Tibial nerve (tissue), 4 donors: ENCODE measurements at places on chromosomes 13 and 19.

GRCh38 chr19:35430409-35431144 lies 17.5 kb upstream of the FFAR2 start:
- no peak for DNase-seq

- no peak for DNase-seq
Observed at GRCh38 chr13:43865892-43866291, 13.6 kb downstream of the CCDC122 start.

DNA sequence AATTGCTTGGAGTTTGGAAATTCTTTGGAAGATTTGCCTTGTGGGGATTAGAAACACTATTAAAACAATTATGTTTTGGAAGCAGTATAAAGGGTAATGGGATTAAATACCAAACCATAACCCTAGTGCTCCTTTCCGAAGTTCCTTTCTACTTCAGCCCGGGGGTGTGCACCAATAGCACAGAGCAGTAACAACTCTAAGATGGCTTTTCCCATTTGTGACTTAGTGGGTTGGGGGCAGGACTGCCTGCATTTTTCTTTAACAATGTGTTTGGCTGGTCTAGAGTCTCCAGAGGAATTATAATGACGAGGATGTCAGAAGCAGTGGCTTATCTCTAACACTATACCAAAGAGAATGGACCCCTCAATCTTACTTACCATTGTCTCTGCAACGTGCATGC lies 11.9 kb upstream of the IL17D start:
- no peak for DNase-seq

GRCh38 chr13:98559169-98559568 lies 17.7 kb downstream of the STK24 start:
- no peak for DNase-seq

- DNase-seq, result no peak
Observed at GRCh38 chr13:36975172-36975571, 24.0 kb downstream of the ALG5 start.

- DNase-seq, result no peak
Observed at GRCh38 chr19:58067240-58067912, 8.3 kb downstream of the ZNF135 start.

DNA sequence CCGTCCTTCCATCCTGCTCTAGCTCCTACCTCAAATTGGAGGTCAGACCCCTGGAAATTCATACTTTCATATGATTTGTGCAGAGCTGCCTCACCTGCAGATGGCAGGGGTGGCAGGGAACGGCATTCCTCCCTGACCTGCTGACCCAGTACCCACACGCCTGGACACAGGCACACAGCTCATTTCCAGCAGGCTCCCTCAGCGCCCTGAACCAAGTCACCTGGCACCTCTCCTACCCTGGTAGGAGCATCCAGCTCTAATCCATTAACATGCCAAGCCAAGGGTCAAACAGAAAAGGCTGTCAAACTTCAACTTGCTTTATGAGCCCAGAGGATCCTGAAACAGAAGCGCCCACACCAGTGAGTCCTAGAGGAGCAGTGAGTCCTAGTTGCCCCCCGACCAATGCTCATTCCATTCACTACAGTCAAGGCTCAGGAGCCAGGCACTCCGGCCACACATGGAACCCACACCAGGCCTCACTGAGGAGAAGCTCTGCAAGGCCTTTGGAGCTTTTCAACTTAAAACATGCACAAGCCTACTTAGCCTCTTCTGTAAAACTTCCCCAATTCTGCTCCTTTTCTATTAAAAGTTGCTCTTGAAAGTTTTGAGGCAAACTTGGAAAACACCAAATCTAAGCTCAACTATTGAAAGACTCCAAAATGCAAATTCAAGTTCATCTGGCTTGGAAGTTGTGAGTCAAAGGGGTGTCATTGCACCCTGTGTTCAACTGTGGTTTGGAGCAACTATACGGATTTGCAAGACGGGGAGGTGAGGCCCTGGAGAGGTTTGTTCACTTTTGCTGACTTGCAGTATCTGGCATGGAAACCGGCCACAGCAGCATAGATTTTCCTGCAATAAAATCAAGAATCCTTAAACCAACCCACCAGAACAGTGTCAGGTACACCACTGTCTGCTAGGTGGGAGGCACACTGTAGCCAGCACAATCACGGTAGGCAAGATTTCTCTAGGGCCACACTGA lies 96.7 kb downstream of the CRYL1 start:
- no peak for DNase-seq

GRCh38 chr13:113573065-113573464 lies 11.5 kb upstream of the TFDP1 start:
- no peak for DNase-seq

GRCh38 chr13:82565201-82565600 lies 1317.1 kb downstream of the SLITRK1 start:
- no peak for DNase-seq

DNA sequence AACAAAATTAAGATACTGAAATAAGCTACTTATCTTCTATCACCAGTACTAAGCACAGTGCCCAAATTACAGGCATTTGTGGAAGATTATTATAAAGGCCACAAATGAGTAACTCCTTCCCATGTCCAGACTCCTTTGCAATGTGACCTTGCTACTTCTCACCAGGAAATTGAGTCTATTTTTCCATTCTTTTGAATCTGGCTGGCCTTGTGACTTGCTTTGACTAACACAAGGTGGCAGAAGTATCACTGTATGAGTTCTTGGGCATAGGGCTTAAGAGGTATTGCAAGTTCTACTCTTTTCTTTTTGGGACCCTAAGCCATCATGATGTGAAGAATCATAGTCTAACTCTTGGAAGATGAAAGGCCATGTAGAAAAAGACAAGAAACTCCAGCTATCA lies 49.9 kb downstream of the UGGT2 start:
- DNase-seq, result no peak

DNA sequence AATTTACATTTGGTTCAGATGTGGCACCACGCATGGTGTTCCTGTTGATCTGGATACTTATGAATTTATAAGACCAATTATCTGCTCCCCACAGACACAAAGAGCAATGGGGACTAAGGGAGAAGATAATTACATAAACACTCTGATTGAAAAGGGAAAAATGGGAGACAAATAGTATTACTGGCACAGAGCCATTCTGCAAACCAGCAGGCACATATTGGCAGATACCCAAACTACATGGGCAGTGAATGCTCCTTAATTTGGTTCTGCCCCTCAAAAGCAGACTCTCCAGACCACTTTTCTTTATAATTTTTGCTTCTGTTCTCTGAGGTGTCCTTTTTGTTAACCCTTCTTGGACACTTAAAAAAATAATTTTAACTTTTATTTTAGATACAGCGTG lies 1674.2 kb downstream of the PCDH9 start:
- DNase-seq, result no peak

GRCh38 chr13:111122056-111122455 lies 6.9 kb downstream of the ARHGEF7 start:
- no peak for DNase-seq

GRCh38 chr13:30615866-30616541 lies 1.7 kb upstream of the USPL1 start:
- DNase-seq, result no peak

GRCh38 chr19:19262190-19263057 lies 10.7 kb downstream of the TM6SF2 start:
- DNase-seq, result no peak

GRCh38 chr19:20165971-20166592 lies 932 bp upstream of the ZNF486 start:
- no peak for DNase-seq

- DNase-seq, result no peak
Observed at GRCh38 chr13:38763446-38764381, 76.8 kb downstream of the FREM2 start.
